ENCODE measurements at places on chromosomes 11 and 22.
A peak's percentile ranks its signal among the peaks of the same experiment; 100 is the strongest.

GRCh38 chr11:2443881-2444820, at the start of gene TRPM5:
Gene TRPM5 (minus strand): TSS chr11:2444514. CDS start chr11:2423036, 21,478 bp downstream.
- peak; percentile 54 for DNase-seq

DNA sequence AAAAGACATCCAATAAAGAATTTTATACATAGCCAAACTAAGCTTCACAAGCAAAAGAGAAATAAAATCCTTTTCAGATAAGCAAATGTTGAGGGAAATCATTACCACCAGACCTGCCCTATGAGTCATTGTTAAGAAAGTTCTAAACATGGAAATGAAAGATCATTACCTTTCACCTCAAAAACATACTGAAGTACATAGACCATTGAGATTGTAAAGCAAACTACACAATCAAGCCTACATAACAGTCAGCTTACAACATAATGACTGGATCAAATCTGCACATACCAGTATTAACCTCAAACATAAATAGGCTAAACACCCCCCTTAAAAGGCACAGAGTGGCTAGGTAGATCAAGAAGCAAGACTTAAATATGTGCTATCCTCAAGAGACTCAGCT, 501.0 kb upstream of the LUZP2 start:
- no peak for DNase-seq

- DNase-seq: no peak
These were observed 260.0 kb downstream of the TBC1D22A start for GRCh38 chr22:47022475-47022874.

- DNase-seq: no peak
These were observed 11.5 kb upstream of the TPP1 start for GRCh38 chr11:6630632-6631291.

GRCh38 chr11:77188633-77189491, 60.8 kb downstream of the MYO7A start:
- no peak for DNase-seq

GRCh38 chr11:43542750-43543712, 137.5 kb upstream of the HSD17B12 start:
- no peak for DNase-seq

DNA sequence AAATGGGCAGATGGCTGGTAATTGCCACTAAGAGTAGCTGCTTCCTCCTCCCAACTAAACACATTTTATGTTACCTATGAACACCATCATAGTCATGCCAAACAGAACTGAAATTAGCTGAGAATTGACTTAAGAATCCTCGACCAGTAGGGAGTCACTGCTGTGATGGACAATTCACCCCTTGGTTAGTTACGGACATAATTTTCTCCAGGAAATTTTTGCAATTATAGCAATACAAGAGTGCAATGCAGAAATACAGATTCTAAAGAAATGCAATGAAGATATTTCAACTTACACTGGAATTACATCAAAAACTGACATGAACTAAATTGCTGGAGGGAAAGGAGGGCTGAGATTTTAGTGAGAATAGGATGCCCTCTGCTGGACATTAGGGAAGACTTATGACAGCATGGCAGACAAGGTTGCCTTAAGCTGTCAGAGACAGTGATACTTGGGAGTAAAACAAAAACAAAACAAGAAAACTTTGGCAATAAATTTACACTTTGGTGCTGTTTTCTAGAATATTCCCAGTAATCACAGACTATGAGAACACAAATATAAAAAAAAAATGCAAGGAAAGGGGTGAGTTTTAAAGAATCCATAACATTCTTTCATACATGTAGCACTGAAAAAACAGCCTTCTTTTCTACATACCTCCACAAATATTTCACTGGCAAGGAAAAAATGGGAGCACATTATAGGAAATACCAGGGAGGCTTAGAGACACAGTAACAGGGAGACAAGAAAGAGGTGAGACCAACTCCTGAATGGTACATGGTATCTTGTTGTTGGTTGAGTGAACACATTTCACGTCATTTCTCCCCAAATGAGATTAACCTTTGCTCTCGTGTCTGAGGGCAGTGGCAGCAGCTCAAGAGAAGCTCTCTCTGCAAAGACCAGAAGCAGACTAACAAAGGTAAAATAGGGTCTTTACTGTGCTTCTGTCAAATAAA, 11.2 kb upstream of the PPP2R1B start:
- no peak for DNase-seq

DNA sequence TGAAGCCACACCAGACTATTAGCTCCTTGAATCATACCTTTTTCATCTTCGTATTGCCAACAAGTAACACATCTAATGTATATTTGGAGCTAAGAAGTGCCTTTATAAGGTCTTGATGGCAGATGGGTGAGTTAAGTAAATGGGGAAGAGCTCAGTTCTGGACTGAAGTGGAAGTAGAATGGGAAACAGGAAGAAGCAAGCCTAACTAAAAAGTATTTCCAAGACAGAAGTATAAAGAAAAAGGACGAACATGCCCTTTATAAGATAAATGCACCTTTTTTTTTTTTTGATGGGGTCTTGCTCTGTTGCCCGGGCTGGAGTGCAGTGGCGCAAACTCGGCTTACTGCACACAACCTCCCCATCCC, 14.5 kb downstream of the CRTAM start:
- no peak for DNase-seq

DNA sequence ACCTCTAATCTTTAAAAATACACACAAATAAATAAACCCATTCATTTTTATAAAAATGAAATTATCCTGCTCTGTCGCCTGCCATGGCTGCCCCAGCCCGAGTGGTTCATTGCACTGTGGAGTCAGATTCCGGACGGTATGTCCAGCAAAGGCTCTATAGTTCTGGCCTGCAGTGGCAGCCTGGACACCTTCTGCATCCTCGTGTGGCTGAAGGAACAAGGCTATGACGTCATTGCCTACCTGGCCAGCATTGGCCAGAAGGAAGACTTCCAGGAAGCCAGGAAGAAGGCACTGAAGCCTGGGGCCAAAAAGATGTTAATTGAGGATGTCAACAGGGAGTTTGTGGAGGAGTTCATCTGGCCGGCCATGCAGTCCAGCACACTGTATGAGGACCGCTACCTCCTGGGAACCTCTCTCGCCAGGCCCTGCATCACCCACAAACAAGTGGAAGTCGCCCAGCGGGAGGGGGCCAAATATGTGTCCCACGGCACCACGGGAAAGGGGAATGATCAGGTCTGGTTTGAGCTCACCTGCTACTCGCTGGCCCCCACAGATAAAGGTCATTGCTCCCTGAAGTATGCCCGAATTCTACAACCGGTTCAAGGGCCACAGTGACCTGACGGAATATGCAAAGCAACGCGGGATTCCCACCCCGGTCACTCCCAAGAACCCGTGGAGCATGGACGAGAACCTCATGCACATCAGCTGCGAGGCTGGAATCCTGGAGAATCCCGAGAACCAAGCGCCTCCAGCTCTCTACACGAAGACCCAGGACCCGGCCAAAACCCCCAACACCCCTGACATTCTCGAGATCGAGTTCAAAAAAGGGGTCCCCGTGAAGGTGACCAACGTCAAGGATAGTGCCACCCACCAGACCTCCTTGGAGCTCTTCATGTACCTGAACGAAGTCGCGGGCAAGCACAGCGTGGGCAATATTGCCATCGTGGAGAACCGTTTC, 158.2 kb upstream of the GUCY1A2 start:
- no peak for DNase-seq

DNA sequence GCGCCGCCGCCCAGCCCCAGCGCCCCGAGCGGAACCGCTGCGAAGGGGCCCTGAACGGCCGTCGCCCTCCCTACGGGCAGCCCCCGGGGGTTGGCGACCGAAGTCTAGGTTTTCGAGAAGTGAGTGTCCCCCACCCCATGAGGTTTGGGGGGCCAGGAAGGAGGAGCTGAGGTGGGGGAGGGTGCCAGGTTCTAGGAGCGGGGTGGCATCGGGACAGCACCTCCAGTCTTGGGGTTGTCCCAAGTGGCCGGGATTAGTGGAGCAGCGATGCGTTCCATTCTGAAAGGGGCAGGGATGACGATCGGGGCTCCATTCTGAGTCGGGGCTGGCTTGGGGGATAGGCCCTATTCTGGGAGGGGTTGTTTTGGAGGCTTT, 408 bp downstream of the PPP2R5B start:
- no peak for DNase-seq

- DNase-seq: no peak
These were observed 80.1 kb downstream of the DBX1 start for GRCh38 chr11:20080032-20080685.

DNA sequence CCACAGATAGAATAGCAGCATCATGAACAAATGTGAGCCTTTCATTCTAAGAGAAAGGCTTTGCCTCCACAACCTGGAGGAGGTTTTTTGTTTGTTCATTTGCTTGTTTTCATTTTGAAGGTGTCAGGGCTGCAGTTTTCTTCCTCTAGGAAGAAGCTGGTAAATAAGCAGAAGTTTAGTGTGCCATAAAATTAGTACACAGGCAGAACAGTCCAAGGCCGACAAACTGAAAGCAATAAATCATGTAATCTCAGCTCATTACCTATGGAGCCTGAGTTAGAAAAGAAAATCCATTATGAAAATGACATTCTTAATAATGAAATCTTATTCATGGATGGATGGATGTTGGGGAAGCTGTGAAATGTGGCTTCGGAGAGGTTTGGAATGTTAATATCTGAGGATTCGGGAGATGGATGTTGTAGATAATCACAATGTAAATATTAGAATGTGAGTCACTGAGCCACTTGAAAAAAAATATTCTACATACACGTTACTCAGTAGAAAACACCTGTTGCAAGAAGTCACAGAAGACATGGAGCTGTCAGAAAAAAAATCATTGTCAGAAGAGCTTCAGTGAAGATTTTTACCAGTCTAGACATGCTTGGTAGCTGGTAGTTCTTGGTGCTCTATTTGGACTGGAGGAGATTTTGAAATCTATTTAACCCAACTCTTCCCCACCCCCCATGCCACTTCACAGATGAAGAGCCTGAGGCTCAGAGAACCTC, 15.0 kb upstream of the ZDHHC13 start:
- DNase-seq: no peak

DNA sequence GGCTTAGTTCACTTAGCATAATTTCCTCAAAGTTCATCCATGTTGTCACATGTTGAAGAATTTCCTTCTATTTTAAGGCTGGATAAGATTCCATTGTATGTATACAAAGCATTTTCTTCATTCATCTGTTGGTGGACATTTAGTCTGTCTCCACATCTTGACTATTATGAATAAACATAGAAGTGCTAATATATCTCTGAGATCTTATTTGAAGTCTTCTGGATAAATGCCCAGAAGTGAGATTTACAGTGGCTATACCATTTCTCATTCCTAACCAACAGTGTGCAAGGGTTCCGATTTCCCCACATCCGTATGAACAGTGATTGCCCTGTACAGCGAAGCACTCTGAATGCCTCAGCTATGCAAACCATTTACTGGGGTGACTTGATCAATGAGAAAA, 6.6 kb upstream of the ZFTA start:
- no peak for DNase-seq

- DNase-seq: no peak
These were observed 58.6 kb downstream of the DSCAML1 start for GRCh38 chr11:117738246-117738957.

GRCh38 chr11:3107608-3108182, 50.5 kb upstream of the CARS1 start:
- no peak for DNase-seq

GRCh38 chr11:10623797-10624761, 55.6 kb upstream of the LYVE1 start:
- DNase-seq: no peak

DNA sequence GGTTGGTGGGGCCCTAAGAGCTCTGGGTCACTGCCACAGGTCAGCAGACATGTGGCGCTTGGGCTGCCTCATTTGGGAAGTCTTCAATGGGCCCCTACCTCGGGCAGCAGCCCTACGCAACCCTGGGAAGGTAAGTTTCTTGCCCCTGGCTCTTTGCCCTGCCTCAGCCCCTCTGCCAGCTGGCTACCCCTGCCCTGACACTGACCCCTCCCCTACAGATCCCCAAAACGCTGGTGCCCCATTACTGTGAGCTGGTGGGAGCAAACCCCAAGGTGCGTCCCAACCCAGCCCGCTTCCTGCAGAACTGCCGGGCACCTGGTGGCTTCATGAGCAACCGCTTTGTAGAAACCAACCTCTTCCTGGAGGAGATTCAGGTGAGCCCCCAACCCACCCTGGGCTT, 1.9 kb downstream of the SCYL1 start:
- no peak for DNase-seq

DNA sequence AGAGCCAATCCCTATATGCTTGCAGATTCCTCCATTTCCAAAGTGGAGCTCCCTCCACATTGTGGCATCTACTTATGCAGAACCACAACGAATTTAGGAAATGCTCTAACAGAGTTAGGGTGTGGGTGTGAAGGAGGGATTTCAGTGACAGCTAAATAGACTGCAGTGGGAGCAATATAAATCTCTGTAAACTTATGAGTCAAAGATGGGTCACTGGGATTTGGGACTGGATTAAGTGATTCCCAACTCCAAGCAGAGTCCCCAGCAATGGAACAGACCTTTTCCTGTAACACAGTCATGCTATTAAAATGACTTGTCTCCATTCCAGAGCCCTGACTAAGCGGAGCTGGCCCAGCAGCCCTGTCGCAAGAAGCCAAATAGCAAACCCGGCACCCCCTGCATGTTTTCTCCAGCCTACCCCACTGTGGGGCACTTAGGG, 36.6 kb downstream of the RPL27A start:
- DNase-seq: no peak

- DNase-seq: no peak
These were observed 12.7 kb upstream of the KAT5 start for GRCh38 chr11:65699306-65699705.

GRCh38 chr22:47071807-47072641, 309.6 kb downstream of the TBC1D22A start:
- no peak for DNase-seq

GRCh38 chr22:22327723-22328122, 83.1 kb downstream of the VPREB1 start:
- no peak for DNase-seq

DNA sequence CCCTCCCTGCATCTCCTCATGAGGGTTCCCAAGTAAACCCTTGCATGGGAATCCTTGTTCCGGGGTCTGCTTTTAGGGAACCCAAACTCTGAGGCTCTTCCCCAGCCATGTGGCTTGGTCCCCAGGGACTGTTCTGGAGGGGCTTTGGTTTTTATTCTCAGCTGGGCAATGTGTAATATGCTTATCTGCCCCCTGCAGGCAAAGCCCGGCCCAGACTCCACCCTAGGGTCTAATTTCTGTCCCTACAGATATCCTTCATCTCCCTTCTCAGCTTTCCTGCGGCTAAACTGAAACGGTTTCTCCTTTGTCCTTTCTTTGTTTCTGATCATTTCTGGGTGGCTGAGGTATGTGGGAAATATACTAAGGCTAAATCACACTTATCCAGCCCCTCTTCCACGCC, 37.1 kb downstream of the TST start:
- no peak for DNase-seq

DNA sequence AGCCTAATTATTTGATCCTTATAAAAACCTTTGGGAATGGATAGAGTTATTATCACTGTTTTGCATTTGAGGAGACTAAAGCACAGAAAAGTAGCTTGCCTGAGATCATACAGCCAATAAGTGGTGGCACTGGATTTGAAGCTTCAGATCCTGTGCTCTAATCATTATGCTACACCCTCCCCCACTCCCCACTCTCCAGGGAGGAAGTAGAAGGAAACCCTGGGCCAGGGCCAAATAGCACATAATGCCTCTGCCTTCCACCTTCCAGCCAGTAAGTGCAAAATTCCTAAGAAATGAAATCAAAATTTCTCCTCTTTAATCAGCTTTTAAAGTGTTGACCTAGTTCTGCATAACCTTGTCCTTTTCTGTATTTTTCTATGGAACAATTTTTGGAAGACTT, 61.6 kb downstream of the SIK2 start:
- DNase-seq: no peak

Data from activated CD4-positive, CD25-positive, alpha-beta regulatory T cell (primary cell).